Aorta (tissue), 5 donors: ENCODE measurements at places on chromosomes 2 and 18. TPM values are rescaled to one million over a fixed set of nuclear protein-coding genes. Genes with fewer than 3 reads are reported as not detected.

Gene DCAF17
- 17.5 TPM for total RNA-seq

DNA sequence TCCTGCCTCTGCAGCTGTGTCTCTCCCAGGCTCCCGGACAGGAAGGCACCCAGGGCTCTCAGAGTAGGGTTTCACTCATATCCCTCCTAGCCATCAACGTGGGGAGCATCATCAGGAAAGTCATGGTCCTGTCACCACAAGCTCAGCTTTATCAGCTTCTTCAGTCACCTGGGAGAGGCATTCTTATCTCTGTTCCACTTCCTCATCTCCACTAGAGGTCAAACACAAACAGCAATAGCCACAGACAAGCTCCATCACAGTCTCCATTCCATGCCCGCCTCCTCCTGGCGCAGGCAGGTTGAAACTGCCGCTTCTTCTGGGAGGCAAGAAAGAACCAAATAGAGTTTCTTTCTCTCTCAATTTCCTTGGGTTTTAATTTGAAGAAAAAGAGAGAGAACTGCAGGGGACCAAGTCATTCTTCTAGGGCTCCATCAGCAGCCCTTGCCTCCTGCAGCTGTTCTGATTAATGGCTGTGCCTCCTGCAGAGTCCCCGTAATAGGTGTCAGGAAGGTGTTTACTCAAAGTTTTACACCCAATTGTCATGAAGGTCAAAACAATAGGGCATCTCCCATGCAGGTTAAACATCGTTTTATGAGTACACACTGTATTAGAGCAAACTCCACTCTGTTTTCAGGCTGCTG is 377.9 kb downstream of the TMEM182 start:
- H3K4me1 ChIP-seq: no peaks in the 10 kb centered on the region
- H3K36me3 ChIP-seq: no peaks in the 10 kb centered on the region
- DNase-seq: no peak
- H3K4me3 ChIP-seq: no peak overlapping the region
- H3K27ac ChIP-seq: no peak overlapping the region

DNA sequence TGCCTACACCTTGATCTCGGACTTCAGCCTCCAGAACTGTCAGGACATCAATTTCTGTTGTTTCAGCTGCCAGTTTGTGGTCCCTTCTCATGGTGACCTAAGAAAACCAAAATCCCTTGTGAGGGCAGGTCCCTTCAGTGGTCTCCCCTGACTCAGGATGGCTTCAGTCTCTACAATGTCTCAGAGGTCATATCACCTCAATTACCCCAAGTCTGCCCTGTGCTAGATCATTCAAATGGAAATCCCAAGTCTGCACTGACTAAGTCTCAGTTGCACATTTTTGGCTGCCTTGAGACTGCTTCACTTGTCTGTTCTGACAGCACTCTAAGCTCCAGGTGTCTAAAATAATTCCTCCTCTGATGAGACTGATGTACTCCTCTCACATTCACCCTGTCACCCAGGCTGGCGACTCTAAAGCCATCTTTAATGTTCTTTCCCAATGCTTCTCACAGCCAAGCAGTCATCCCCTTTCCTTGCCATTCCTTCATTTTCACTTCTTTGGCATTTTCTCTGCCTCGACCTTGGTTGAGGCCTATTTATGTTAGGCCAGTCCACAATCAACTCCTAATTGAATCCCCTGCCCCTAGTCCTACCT is 470.8 kb downstream of the DLGAP1 start:
- H3K4me1 ChIP-seq: peaks cover 6% of the 10 kb centered on the region
- DNase-seq: no peak
- peak overlapping the region; percentile 17 for H3K27ac ChIP-seq
- H3K4me3 ChIP-seq: no peak overlapping the region
- H3K27me3 ChIP-seq: no peaks in the 10 kb centered on the region

- no peak overlapping the region for H3K27ac ChIP-seq
- no peaks in the 10 kb centered on the region for H3K27me3 ChIP-seq
- no peaks in the 10 kb centered on the region for H3K4me1 ChIP-seq
Observed at GRCh38 chr2:215627771-215628170, 191.9 kb upstream of the FN1 start.

Gene LONRF2
- 10.9 TPM for total RNA-seq

GRCh38 chr2:181264001-181264400 is 193.2 kb upstream of the ITGA4 start:
- no peak for DNase-seq
- H3K4me1 ChIP-seq: no peaks in the 10 kb centered on the region
- no peaks in the 10 kb centered on the region for H3K36me3 ChIP-seq
- no peak overlapping the region for H3K4me3 ChIP-seq

DNA sequence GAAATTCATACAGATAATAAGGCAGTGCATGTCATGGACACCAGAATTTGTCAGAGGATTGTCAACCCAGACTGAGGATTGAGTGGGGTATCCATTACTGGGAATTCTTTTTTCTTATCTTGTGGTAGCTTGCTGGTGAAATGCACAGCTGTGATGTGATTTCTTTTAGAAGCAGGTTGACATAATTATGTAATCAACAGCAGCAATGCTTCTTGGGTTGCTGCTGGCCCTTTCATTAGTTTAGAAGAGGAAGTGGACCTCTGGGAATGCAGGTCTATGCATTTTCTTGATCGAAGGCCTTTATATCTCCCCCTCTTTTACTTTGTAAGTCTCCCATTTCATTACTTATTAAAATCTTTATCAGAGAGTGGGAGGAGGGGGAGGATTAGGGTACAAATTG is 319.9 kb downstream of the AGPS start:
- H3K36me3 ChIP-seq: no peaks in the 10 kb centered on the region
- no peak for DNase-seq
- H3K4me1 ChIP-seq: no peaks in the 10 kb centered on the region
- no peak overlapping the region for H3K27ac ChIP-seq
- no peak overlapping the region for H3K4me3 ChIP-seq

GRCh38 chr2:102033031-102033749 is 41.4 kb downstream of the IL1R2 start:
- H3K4me3 ChIP-seq: no peak overlapping the region
- H3K36me3 ChIP-seq: no peaks in the 10 kb centered on the region
- DNase-seq: peak; percentile 91
- no peaks in the 10 kb centered on the region for H3K27me3 ChIP-seq
- H3K27ac ChIP-seq: peak overlapping the region; percentile 14

- no peak overlapping the region for H3K27ac ChIP-seq
- no peak overlapping the region for H3K4me3 ChIP-seq
- no peaks in the 10 kb centered on the region for H3K27me3 ChIP-seq
- DNase-seq: no peak
Observed at GRCh38 chr2:126664234-126664633, 8.3 kb downstream of the GYPC start.

DNA sequence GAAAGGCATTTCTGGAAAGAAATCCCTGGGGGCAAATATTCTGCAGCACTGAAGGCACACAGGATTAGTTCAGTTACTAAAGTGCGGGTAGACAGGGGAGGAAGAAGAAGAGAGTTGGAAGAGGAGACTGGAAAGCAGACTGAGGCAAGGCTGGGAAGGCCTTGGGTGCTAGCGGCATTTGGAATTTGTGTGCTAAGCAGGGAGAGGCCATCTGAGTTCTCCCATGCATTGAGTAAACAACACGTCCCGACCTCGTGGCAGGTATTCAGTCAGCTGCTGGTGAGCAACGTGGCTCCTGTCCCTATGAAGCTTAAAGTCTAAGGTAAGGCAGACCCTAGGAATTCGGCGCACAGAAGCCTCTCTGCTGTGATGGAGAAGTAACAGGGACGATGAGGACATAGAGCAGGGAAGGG is 30.7 kb downstream of the ATP8B1 start:
- no peaks in the 10 kb centered on the region for H3K36me3 ChIP-seq
- no peak for DNase-seq
- no peak overlapping the region for H3K4me3 ChIP-seq

DNA sequence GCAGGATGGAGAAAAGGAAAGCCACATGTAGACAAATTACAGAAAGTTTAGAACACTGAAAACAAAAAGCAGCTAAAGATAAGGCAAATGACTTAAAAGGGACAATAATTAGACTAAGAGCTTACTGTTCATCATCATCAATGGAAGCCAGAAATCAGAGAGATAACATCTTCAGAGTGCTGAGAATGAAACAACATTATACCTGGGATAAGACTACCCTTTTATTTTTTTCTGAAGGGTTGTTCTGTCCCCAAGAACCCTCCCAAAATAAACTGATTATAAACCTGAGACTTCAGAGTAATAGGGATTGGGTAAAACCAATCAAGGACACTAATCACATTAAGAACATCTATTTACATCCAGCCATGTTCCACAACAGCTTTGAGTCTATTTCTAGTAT is 6.9 kb upstream of the NEDD4L start:
- H3K27me3 ChIP-seq: no peaks in the 10 kb centered on the region
- H3K4me3 ChIP-seq: no peak overlapping the region
- H3K27ac ChIP-seq: no peak overlapping the region
- no peak for DNase-seq

Gene MROH2A
- total RNA-seq: not detected

- H3K36me3 ChIP-seq: no peaks in the 10 kb centered on the region
- no peak overlapping the region for H3K4me3 ChIP-seq
- no peaks in the 10 kb centered on the region for H3K27me3 ChIP-seq
- H3K4me1 ChIP-seq: peaks cover 6% of the 10 kb centered on the region
- peak overlapping the region; percentile 80 for H3K27ac ChIP-seq
- DNase-seq: peak; percentile 81
Observed at GRCh38 chr2:37653805-37654378, 17.6 kb downstream of the CDC42EP3 start.

- no peak overlapping the region for H3K27ac ChIP-seq
- no peak overlapping the region for H3K4me3 ChIP-seq
- no peaks in the 10 kb centered on the region for H3K4me1 ChIP-seq
- no peaks in the 10 kb centered on the region for H3K36me3 ChIP-seq
Observed at GRCh38 chr2:155100261-155100660, 401.8 kb downstream of the KCNJ3 start.

GRCh38 chr2:223549215-223549614 is 52.9 kb downstream of the SCG2 start:
- H3K27ac ChIP-seq: no peak overlapping the region
- H3K4me1 ChIP-seq: no peaks in the 10 kb centered on the region
- no peak for DNase-seq
- no peaks in the 10 kb centered on the region for H3K36me3 ChIP-seq
- no peaks in the 10 kb centered on the region for H3K27me3 ChIP-seq

GRCh38 chr18:58135701-58136331 is 91.8 kb downstream of the NEDD4L start:
- no peak overlapping the region for H3K27ac ChIP-seq
- no peaks in the 10 kb centered on the region for H3K27me3 ChIP-seq
- H3K36me3 ChIP-seq: no peaks in the 10 kb centered on the region
- no peak for DNase-seq
- no peaks in the 10 kb centered on the region for H3K4me1 ChIP-seq

Gene KCNK3
- total RNA-seq: 14.7 TPM

GRCh38 chr2:1156059-1156458 is 205.4 kb downstream of the SNTG2 start:
- H3K36me3 ChIP-seq: no peaks in the 10 kb centered on the region
- no peak for DNase-seq
- no peaks in the 10 kb centered on the region for H3K4me1 ChIP-seq

DNA sequence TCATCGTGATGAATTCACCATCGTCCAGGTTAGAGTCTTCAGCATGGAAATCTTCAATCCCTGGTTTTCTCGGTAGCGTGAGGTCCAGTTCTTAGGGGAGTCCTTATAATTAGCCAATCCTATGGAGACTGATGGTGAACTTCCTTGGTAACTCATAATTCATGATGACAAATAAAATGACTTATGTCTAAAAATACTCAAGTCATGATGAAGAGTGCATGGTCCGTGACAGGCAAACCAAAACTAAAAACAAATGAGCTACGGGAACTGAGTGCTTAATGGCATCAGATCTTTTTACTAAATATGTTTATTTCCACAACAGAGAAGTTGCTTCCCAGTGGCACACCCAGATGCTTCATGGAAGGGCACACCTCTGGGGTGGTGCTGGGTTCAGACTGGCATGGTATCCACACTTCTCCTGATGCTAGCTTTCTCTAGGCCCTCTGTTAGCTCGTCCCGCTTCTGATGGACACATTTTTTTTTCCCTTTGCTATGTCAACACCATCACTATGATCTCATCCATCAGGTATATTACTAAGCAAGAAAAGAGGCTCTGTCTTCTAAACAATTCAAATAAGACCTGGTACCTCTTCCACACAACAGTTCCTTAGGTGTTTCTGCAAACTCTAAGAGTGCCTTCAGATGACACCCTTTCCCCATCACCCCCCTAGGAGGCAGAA is 92.8 kb upstream of the NEDD4L start:
- no peaks in the 10 kb centered on the region for H3K27me3 ChIP-seq
- no peak for DNase-seq
- H3K36me3 ChIP-seq: no peaks in the 10 kb centered on the region
- no peak overlapping the region for H3K4me3 ChIP-seq
- H3K4me1 ChIP-seq: peaks cover 2% of the 10 kb centered on the region
- no peak overlapping the region for H3K27ac ChIP-seq

- H3K4me3 ChIP-seq: no peak overlapping the region
- no peaks in the 10 kb centered on the region for H3K4me1 ChIP-seq
- H3K36me3 ChIP-seq: no peaks in the 10 kb centered on the region
- H3K27ac ChIP-seq: no peak overlapping the region
- DNase-seq: peak; percentile 35
Observed at GRCh38 chr2:218046238-218046637, 22.8 kb upstream of the RUFY4 start.

Gene PTPRN
- total RNA-seq: not detected

DNA sequence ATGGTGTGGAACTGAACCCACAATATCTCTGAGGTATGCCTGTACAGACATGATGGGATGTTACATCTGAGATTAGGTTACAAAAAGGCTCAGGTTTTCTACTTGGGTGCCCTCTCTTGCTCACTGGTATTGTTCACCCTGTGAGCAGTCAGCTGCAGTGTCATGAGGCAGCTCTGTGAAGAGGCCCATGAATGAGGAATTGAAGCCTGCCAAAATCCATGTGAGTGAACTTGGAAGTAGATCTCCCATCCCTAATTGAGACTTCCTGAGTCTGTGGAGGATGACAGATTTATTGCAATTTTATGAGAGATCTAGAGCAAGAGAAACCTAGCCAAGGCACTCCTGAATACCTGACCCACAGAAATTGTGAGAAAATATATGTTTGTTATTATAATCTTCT is 404.9 kb upstream of the ZEB2 start:
- DNase-seq: no peak
- no peak overlapping the region for H3K27ac ChIP-seq

DNA sequence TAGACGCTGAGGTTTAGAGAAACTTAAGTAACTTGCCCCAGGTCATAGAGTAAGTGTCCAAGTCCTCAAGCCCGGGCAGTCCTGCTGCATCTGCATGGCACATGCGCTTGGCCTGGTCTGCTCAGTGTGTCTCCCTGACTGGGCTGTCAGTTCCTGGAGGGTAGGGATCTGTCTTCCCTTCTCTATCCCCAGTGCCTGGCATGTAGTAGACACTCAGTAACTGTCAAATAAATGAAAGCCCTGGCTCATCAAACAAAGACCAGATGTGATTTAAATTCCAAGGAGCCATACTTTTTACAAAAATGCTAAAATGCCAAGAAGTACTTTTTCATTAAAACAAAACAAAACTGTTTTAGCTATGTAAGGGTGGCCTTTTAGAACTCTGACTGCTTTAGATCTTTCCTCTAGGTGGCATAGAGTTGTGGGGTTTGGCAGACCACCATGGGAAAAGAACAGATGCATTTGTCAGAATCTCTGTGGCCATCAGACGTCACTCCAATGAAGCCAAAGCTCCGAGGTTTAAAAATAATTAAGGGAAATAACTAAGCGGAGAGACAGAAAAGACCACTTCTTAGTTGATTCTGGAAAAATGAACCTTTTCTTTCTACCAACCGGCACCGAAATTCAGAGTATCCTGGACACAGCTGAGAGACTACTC is 34.0 kb downstream of the EPAS1 start:
- no peak for DNase-seq
- H3K4me3 ChIP-seq: no peak overlapping the region
- peaks cover 30% of the 10 kb centered on the region for H3K4me1 ChIP-seq
- H3K27ac ChIP-seq: peak overlapping the region; percentile 89
- no peaks in the 10 kb centered on the region for H3K36me3 ChIP-seq
- no peaks in the 10 kb centered on the region for H3K27me3 ChIP-seq

Gene SERPINB13
- total RNA-seq: not detected

Gene GNLY
- total RNA-seq: 8.0 TPM
